Testis (tissue), 5 donors: ENCODE measurements at places on chromosomes 1 and 21.

DNA sequence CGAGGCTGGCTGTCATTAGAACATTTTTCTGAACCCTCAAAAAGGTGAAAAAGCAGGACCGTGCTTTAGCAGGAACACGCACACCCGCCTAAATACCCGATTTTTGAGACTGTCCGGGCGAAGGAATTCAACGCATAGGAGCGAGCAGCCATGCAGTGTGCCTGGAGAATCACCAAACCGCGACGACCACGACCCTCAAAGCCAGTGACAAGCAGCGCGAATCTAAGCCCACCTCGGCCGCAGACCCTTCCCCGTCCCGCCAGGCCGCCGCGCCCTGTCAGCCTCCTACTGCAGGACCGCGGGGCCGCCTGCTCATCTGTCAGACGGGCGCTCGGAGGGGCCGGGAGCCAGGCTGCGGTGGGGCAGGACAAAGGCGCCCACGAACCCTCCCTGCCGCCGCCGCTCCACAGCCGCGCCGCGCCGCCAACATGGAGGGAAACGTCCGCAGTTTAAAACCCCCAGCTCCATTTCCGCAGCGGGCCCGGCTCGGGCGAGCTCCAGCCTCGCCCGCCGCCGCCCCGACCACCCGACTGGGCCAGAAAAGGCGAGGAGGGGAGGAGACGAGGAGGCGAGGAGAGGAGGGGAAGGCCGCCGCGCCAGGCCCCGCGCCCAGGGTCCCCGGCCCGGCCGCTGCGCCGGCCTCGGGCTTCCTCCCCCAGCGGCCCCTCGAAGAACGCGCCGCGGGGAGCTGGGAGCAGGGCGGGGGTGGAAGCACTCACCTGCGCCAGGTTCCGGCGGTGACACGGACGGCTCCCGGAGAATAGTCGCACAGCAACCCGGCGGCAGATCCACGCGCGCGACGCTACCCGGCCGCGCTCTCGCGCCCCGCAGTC is at the start of gene LBR:
Gene LBR (minus strand): TSS at position 804 of the 833 bp plus-strand sequence. CDS start 3,963 bp downstream, outside the sequence.
- peak; percentile 34 for DNase-seq

GRCh38 chr1:197620714-197621163 is 154.5 kb downstream of the DENND1B start:
- DNase-seq: no peak

DNA sequence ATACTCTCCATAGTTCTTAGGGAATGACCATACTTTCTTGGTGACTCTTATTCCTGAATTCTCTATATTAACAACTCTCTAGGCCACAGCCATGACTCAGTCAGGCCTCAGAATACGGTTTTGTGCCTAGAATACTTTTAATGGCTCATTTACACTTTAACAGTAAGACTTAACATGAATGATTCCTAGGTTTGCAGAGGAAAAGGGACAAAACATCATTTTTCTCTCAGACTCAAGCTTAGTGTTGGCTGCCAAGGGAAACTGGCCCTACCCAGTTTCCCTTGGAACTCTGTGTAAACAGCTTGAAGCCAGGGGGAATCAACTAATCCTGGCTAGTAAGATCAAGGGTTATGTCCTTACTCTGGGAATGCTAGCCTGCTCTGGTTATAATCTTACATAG is 164.9 kb upstream of the PKN2 start:
- no peak for DNase-seq

DNA sequence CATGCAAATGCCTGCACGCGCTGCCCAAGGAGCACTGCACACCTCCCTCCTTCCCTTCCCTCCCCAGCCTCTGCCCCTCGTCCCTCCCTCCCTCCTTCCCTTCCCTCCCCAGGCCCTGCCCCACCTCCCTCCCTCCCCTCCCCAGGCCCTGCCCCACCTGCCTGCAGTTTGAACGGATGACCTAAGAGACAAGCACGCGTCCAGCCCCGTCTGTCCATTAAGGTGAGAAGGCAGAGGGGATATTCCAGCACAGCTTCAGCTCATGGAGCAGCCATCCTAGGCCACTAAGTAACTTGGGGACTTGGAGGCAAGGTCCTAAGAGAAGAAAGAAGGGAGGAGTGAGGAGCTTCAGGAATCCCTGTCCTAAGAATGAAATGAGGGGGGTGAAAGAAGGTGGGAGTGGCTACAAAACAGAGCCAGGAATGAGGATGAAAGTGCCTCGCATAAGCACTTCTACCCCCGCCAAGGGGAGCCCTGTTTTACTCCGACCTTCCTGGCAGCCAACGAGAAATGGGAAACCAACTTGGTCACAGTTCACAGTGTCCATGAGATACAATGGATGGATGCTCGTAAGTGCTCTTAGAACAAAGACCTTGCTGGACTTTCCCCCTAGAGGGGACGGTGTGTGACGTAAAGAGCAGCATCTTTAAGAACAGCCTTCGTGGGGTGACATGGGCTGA is 21.3 kb upstream of the EFHD2 start:
- no peak for DNase-seq

DNA sequence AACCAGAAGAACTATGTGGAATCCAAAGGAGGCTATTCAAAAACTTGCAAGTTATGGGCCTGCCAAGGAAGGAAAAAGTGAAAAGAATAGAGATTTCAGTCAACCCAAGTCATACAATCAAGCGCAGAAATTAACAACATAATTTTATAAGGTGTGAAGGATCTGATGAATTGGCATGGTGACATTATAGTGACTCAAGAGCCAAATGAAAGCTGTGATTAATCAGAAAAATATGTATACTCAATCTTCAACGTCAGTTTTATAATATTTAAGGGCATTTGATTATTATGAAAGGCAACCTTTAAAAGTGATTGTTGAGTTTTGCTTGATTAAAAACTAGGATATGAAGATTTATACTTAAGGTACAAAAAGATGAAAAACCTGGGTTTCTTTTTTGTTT is 37.8 kb upstream of the THEM4 start:
- no peak for DNase-seq

- no peak for DNase-seq
These were observed 17.2 kb downstream of the TPM3 start for GRCh38 chr1:154174654-154175053.

- no peak for DNase-seq
These were observed 8.7 kb upstream of the GPX7 start for GRCh38 chr1:52593495-52593894.

DNA sequence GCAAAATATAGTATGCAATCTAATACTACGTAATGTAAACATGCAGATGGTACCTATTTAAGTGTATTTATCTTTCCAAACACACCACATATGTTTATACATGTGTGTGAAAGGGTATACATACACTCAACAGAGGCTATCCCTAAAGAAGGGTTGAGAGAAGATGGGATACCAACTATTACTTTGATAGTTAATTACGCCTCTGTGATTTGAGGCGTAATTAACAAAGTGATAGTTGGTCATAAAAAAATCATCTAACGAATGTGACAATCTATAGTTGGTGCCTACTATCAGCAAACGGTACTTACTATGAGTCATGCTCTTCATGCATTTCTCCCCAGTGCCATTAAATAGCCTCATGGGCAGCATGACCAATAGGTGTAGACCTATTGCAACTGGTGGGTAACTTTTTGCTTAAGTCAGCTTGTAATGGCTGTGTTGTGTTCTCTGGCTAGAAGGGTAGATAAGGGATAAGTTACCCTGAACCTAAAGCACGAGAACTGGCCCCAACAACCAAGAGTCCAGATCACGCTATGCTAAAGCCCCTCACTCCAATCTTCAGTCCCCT is 15.3 kb downstream of the RCAN1 start:
- DNase-seq: no peak

GRCh38 chr1:228011721-228012311 is 5.0 kb downstream of the WNT3A start:
- DNase-seq: peak; percentile 8

DNA sequence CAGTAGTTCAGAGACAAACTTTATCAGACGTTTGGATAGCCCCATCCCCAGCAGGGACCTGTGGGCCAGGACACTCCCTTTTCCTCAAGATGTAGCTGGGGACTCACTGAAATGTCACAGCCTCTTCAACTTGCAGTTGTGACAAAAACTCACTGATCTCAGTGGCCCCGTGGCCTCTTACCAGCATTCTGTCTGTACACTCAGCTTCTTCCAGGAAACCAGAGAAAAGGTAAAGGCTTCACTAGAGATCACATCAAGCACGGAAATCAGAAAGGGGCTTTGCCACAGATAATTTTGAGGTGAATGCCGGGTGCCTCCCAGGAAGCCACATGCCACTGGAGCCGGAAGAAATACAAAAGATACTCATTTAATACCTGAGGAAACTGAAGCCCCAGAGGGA is 122.2 kb downstream of the CCDC185 start:
- no peak for DNase-seq

DNA sequence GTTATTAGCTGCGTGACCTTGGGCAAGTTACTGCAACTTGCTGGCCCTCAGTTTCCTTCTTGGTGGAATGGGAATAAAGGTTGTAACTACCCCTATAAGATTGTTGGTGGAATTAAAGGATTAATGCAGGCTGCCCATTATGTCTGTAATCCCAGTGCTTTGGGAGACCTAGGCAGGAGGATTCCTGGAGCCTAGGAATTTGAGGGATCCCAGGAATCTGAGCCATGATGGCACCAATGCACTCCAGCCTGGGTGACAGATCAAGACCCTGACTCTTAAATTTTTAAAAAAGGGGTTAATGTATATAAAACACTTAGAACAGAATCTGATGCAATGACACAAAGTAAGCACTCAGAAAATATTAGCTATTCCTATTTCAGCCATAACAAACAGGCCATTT is 67.3 kb downstream of the PTGER3 start:
- DNase-seq: no peak

GRCh38 chr1:62178372-62178771 is 16.3 kb upstream of the L1TD1 start:
- DNase-seq: peak; percentile 29

GRCh38 chr1:69739251-69739605 is 171.5 kb downstream of the LRRC7 start:
- DNase-seq: no peak

DNA sequence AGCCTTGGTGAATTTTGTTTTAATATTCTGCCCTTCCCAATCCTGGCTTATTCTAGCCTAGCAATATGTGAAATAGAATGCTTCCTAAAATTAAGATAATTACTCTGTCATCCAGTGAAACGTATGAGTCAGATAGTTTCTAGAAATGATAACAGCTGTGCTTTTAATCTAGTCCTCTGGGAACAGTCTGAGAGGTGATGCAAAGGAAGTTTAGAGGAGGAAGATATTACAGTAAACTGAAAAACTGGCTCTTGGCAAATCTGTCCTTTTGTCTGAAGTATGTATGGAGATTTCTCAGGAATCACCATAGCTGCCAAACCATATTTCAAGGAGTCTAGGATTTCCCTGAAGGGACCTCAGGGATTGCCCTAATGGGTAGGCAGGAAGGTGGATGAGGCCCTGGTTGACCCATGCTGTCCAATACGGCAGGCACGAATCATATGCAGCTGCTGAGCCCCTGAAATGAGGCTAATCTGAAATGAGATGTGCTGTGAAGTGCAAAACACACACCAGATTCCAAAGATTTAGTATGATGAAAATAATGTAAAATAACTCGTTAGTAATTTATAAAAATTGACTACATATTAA is 70.8 kb upstream of the LBR start:
- DNase-seq: no peak

DNA sequence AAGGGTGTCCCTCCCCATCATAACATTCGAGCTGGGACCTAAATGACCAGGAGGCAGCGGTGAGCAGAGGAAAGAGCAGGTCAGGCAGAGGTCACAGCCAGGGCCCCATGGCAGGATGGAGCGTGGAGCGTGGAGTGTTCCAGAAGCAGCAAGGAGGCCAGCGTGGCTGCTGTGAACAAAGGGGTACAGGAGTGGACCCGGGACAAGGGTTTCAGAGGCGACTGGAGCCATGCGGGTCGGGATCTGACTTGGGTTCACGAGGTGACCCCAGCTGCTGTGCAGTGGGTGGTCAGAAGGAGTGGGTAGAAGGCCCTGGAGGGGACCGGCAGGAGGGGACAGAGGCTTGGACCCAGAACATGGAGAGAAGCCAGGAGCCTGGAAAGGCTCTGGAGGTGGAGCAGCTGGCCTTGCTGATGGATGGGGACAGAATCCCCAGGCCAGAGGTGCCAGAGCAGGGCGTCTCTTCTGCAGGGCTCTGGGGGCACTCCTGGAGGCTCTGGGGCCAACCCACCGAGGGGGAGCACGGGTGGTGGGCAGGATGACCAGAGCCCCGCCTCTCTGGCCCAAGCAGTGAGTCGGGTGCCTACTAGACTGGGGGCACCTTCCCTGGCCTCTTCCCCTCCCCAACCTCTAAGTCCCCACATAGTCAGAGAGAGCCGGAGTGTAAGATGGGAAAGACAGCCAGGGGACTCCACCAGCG is 2.3 kb downstream of the CHD5 start:
- DNase-seq: no peak

DNA sequence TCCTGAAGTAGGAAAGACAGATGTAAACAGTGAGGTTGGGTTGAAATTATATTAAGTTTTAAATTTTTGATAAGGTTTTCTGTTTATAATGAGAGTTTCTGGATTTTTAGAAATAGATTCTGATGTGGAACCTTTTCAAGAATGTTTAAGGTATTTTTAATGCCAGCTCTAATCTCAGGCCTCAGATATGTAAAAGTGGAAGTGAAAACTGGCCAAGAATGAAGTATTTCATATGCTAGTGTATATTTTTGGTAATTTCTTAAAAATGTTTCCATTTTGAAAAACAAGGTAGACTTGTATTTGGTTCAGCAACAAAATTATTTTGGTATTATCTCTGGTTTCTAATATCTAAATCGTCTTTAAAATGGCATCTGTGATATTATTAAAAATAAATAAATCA is 14.4 kb downstream of the IFNAR1 start:
- no peak for DNase-seq

GRCh38 chr1:89754518-89754917 is 66.3 kb upstream of the LRRC8D start:
- no peak for DNase-seq

DNA sequence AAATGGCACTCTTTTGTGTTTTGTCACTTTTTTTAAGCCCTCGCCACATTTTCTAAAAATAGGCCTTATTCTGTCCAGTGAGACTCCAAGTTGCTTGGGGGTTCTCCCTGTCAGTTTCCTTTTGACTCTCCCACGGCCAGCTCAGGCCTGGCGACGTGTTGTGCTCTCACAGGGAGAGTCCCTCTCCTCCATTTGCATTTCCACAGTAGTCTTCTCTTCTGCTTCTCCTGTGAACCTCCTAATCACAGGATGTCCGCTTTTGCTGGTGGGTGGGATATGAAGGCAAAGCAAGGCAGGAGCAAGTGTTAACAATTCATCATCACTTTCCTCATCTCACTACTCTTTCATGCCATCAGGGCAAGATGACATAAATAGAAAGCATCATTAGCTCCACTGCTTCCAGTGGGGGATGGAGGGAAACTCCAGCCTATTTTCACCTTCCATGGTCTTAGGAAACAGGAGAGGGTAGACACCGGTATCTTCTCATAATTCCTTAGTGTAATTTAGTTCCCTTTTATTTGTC is 99.8 kb downstream of the INTS7 start:
- DNase-seq: no peak

DNA sequence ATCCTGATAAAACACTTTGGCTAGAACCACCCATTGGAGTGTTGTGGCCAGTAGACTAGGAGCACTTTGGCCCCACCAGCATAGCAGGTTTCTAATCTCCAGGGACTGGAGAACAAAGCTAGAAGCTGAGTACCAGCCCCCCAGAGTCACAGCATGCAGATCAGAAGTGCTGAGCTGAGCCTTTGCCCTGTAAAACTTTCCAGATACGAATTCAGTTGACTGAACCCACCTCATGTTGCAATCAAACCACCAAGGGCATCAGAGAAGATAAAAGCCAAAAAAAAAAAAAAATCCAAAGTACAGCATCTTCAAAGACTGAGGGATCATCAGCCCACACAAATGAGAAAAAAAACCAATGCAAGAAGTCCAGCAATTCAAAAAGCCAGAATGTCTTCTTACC is 8.7 kb upstream of the CD53 start:
- DNase-seq: no peak
